ENCODE measurements at places on chromosomes 1 and 21. TPM values are rescaled to one million over a fixed set of nuclear protein-coding genes. Genes with fewer than 3 reads are reported as not detected.

The CFAP141 gene
- total RNA-seq: not detected

The DENND2C gene
- total RNA-seq: 0.98 TPM

The PALMD gene
- not detected for total RNA-seq

The KRTAP12-2 gene
- total RNA-seq: not detected

The RAB3B gene
- total RNA-seq: 0.98 TPM

The GOLT1A gene
- 2.0 TPM for total RNA-seq

The REN gene
- not detected for total RNA-seq

The MAN1A2 gene
- 22.8 TPM for total RNA-seq

The KCNE2 gene
- not detected for total RNA-seq

The UTS2 gene
- not detected for total RNA-seq

The TMEM63A gene
- total RNA-seq: 58.1 TPM

The ADORA1 gene
- total RNA-seq: 7.1 TPM

The NECTIN4 gene
- 0.27 TPM for total RNA-seq

The KRTAP19-3 gene
- total RNA-seq: not detected

The FMN2 gene
- total RNA-seq: 2.6 TPM

The SCYL3 gene
- 7.6 TPM for total RNA-seq

The HAPLN2 gene
- not detected for total RNA-seq

The PTPRF gene
- 58.2 TPM for total RNA-seq

The GJA8 gene
- not detected for total RNA-seq

The OR2L13 gene
- not detected for total RNA-seq

The ZNF436 gene
- 7.5 TPM for total RNA-seq

The PADI4 gene
- total RNA-seq: not detected

The TTC22 gene
- not detected for total RNA-seq

Measured in A375 (cell line).